ENCODE measurements at places on chromosomes 7 and 10.

- no peak for DNase-seq
These were observed 38.6 kb upstream of the MET start for GRCh38 chr7:116633131-116633988.

DNA sequence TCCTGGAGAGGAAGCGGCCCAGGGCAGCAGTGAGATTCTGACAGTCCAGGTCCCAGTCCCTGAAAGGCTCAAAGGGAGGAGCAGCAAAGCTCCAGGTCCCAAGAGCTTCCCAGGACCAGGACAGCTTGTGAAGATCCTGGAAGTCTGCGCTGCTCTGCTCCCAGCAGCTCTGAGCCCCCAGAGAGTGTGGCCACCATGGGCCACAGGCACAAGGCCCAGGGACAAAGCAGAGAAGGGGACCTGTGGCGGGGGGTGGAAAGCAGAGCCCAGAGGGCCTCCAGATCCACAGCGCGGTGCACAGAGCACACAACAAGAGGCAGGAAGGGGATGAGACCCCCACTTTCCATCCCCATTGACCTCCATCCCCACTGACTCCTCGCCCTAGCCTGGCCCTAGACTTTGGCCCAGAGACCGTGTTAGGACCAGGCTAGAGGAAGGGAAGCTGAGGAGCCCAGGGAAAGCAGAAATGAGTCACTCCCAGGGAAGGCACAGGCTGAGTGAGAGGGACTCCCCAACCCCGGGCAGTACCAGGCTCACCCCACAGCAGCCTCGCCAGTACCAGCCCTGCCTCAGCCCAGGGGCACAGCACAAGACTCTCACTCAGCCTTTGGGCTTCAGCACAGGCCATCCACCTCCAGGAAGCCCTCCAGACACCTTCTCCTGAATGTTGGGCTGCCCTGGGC lies 75.5 kb downstream of the GRID1 start:
- no peak for DNase-seq

- DNase-seq, result no peak
These were observed 21.3 kb upstream of the ELN start for GRCh38 chr7:74006451-74007241.

DNA sequence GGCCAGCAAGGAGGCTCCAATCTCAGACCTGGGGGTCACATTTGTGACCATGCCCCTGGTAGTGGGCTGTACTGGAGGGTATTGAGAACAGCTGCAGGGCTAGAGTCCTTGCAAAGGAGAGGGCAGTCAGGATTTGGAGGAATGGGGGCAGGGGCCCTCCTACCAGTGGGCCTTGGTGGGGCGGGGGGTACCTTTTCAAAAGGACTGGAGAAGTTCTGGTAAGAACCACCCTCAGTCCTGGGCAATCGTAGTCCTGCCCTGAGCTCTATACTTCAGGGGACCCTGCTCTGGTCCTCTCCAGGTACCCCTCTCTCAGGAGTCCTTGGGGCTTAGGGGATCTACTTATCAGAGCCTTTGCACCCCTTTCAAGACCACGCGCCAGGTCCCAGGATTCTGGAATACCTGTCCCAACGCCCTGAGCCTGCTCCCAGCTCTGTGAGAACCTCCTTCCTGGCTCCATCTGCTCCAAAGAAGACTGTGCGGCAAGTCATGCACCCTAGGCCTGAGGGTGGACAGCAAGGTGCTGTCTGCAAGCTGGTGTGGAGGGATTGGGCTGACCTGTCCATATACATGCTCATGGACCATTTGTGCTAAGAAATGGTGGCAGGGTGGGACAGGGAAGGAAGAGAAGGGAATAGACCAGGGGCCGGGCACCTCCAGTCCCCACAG lies 134.1 kb upstream of the EEPD1 start:
- no peak for DNase-seq

- no peak for DNase-seq
These were observed 19.6 kb upstream of the GTPBP4 start for GRCh38 chr10:968546-969199.

DNA sequence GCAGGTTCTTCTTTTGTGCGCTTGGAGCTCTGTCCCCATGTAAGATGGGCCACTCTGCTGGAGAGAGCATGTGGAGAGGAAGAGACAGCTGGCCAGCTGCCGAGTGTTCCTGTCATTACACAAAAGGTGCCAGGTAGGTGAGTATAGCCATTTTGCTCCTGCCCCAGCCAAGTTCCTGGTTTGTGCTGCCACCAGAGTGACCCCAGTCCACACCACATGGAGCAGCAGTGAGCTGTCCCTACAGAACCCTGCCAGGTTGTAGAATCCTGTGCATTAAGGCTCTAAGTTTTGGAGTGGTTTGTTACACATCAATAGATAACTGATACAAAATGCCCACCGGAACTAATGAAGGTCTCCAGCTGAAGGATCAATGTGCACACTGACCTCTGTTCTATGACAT lies 84.6 kb upstream of the GHITM start:
- no peak for DNase-seq

DNA sequence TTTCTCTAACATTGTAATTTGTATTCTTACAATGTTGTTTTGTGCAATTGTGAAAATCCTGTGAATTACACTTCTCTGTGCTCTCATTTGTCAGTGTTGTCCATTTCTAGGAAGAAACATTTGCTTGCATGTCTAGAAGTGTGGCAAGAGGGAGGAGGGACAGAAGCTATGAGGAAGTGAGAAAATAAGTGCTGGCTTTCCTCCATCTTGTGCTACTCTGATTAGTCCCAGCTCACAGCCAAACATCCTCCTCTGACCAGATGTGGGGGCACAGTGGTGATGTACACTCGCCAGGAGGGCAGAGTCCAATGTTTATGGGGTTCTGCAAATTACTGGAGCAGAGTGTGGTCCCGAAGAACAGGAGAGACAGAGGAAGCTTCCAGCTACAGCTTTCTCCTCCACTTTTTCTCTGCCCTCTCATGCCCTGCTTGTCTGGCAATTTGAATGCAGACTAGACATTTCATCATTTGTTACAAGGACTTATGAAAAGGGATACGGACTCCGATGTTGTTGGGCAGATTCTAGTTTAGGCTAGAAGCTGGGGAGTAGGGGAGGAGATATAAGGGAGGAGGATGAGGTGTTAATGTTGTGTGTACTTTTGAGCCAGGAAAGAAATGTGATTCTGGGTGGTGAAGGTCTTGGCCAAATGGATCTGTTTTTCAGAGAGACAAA lies 131.0 kb upstream of the C1GALT1 start:
- no peak for DNase-seq

GRCh38 chr7:114209968-114210367 lies 204.6 kb upstream of the FOXP2 start:
- DNase-seq, result no peak

GRCh38 chr7:152520861-152521302 lies 85.1 kb upstream of the KMT2C start:
- no peak for DNase-seq

DNA sequence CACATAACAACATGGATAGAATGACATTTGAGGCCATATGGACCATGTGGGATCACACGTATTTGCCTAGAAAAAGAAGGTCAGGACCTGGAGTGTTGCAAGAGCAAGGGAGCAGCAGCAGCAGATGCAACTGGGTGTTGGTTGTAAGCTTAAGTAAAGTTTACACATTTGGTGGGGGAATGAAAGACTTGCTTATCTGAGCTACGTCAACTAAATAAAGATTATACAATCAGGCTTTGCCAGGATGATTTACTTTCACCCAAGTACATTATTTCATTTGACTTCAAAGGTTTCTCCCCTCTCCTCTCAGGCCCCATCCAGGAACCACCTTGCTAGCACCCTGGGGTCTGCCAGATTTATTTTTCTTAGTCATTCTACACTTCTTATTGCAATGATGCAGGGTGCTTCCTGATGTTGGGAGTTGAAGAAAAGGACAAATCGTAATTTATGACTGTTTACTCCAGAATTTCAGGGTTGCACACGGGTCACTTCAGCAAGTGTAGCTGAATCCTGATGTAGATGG lies 591.9 kb upstream of the IGFBP3 start:
- DNase-seq, result no peak

DNA sequence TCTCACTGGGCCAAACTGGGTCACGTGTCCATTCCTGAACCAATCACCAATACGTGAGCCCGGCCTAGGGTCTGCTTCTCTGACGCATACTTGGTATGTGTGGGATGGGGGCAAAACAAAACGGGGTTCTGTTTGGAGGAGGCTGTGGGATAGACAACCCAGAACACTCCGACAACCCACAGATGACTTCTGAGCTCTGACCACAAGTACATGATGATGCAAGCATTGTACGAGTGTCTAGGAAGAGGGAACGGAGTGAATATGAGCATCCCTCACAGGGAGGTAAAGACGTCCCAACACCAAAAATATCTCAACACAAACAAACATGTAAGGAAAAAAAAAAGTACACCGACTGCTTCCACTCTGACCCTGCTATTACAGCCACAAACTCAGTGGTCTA lies 5.6 kb downstream of the DAGLB start:
- no peak for DNase-seq

DNA sequence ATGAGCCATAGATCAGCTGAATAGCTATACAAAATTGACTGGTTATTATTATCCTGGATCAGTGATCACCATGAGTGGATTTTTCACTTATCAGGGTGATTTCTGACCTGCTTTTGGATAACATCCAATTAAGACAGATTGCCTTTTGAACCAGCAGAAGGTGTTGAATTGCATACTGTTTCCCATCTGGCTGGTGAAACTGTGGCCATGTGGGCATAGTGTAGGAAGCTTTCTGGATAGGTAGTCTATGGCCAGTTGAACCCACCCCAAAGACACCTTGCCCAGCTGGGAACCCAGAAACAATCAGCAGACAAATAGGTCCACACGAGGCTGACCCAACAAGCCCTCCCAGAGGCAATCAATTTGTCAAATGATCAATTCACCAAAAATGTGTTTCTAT lies 29.3 kb downstream of the DNAJC12 start:
- no peak for DNase-seq

DNA sequence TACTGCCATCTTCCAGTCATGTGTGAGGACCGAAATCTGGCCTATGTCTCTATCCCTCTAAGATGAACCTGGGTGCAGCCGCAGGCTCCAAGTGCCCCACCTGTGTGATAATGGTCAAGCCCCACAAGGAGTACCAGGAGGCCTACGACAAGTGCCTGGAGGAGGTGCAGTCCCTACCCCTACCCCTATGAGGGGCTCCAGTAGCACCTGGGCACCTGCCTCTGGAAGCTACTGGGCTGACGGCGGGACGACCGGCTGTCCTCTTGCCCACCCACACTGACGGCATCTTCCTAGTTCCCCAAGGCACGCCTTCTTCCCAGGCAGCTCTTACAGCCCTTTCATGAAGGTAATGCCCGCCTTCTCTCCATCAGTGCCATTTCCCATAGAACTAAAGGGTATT lies 47.4 kb downstream of the HOXA1 start:
- DNase-seq, result no peak

- DNase-seq, result no peak
These were observed 5.2 kb upstream of the ACBD5 start for GRCh38 chr10:27245836-27246235.

DNA sequence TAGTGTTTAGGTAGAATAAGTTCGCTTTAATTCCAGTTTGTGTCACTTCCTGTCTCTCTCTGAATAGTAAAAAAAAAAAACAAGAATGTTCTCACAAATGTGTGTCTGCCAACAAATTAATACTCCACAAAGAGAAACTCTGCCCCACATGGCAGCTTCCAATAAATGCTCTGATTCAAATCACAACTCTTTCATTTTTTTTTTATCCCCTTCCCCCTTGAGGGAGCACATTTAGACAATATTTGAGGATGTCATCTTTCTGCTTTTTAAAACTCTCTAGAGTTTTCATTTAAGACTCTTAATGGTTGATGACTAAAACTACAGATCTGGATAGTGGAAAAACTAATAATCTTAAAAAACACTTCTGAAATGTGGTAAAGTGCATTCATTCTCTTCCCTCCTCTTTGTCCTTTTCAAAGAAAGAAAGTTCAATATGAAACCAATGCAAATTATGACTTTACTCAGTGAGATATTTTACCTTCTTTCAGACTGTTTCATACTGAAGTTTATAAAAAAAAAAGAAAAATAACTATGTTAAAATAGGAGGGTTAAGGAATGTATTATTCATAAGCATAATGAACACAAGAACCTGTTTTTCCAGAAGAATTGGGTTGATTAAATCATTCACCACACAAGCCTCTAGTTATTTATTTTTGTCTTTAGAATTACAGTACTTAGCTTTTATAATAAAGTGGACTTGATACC lies 42.3 kb downstream of the ARID5B start:
- no peak for DNase-seq

DNA sequence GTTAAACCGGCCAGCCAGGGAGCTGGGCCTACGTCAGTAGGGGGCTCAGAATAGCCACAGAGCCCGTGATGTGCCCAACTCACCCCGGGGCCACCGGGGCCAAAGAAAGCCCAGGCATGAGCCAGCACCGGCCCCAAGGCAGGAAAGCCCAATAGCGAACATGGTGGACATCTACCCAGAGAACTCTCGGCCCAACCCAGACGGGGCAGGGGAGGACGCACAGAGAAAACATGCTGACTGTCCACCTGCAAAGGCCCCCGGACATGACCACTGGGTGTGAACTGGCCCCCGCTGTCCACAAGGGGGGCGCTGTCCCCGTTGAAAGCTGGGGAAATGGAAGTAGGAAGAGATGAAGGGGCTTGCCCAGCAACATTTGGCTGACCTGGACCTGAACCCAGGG lies 169.2 kb downstream of the PRKAG2 start:
- DNase-seq, result no peak

- no peak for DNase-seq
These were observed 91.3 kb downstream of the NRF1 start for GRCh38 chr7:129702761-129703338.

DNA sequence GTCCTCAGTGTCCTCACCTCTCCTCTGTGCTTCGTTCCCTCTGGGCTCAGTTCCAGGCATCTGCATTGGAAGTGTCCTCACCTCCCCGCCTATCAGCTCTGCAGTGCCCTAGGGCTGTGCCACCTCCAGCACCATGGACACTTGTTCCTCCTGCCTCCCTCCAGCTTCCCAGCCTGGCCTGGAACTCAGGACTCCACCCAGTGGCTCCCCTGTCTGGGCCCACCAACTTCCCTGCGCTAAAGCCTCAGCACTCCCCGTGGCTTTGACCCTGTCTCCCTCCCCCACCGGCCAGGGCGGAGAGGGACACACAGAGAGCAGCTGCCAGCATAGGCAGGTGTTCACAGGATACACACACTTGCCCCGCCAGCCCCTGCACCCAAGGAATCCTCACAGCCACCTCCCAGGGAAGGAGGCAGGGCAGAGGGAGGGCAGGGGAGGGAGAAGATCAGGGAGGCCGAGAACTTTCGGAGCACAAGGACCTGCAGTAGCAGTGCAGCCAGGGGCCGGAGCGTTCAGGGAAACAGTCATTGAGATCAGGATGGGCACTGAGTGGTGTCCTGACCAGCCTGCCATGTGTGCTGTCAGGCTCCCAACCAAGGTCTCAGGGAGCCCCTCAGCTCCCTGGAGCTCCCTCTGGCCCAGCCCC lies 31.3 kb downstream of the ANXA8 start:
- no peak for DNase-seq

Data from GM18507 (cell line).